ENCODE measurements at places on chromosomes 16 and 17.

- no peak for DNase-seq
These were observed 272.7 kb upstream of the PMFBP1 start for GRCh38 chr16:72444696-72445095.

- no peak for DNase-seq
These were observed 45.7 kb downstream of the TMEM186 start for GRCh38 chr16:8751481-8752311.

- no peak for DNase-seq
These were observed 25.3 kb downstream of the SPACA3 start for GRCh38 chr17:33016920-33017319.

DNA sequence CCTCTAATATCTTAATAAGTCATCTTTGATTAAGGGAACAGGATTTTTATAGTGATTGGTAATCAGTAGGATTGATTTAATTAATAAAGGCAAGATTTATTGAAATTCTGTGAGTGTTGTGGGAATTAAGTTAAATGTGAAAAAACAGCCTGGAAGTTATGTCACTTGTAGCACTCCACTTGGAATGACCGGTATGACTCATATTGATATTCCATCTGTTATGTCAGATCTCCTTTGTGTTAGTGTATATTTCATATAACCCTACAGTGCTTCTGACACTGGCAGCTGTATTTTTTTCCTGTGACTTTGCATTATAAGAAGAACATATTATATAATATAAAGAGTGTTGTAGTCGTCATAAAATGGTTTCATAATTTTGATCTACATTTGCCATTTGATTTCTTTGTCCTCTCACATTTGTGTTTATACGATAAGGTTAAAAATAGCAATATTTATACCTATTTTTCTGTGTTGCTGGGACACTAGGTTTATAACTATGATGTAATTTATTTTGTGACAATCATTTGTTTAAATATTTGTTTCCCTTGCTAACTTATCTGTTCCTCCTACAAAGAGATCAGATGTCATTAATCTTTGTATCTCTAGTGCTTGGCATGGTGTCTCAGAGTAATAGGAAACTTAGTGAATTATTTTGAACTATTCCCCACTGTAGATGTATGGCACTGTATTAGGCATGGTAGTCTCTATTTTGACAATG, 249.0 kb downstream of the BCAS3 start:
- DNase-seq, result no peak

DNA sequence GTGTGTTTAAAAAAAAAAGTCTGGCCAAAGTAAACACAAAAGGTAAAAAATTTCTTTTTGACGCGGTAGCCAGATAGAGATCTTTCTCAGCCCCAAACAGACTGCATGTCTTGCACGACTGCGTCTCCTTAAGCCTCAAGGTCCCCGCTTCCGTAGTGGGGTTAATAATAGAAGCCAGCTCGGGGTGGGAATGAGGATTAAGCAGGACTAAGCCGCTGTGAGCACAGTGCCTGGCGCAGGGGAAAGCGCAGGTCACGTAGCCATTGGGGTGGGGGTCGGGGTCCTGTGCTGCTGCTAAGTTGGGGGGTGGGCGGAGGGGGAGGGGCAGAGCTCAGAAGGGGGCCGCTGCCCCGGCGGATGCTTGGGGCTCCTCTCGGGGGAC, 521 bp downstream of the GGA2 start:
- no peak for DNase-seq

- DNase-seq, result no peak
These were observed 113.8 kb downstream of the ABCC12 start for GRCh38 chr16:48041981-48042421.

GRCh38 chr17:7144213-7144612, 29.6 kb upstream of the ASGR2 start:
- DNase-seq, result no peak

DNA sequence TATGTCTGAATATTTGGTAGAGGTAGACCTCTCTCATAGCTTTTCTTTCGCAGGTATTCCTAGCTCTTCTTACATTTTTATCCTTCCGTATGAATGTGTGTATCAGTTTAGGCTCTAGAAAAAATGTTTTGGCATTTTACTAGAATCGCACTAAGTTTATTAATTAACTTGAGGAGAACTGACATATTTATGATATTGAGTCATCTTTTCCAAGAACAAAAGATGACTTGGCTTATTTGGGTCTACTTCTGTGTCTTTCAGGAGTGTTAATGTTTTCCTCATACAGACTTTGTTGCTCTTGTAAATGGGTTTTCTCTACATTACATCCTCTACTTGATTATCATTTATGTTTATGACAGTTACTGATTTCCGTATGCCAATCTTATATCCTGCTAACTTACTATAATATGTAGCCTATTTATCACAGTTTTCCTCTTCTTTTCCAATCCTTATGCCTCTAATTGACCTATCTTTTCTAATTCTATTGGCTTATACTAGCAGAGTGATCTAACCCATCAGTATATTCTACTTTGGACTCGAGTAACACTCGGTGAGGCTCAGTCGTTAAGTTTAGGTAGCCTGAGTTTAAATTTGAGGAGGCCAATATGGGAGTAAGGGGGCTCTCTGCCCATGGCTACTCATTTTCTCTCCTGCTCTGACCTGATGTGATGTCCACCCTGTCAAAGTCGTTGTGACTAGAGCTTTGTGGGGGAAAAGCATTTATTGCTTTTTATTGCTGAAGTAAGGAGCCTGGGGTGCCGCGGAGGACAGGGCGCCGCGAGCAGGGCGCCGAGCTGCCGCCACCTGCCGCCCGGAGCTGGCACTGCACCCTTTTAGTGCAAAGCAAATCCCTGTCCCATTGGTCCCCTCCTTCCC, 20.0 kb downstream of the ST6GALNAC1 start:
- peak; percentile 82 for DNase-seq

GRCh38 chr16:84614073-84614459, 3.8 kb downstream of the COTL1 start:
- no peak for DNase-seq

DNA sequence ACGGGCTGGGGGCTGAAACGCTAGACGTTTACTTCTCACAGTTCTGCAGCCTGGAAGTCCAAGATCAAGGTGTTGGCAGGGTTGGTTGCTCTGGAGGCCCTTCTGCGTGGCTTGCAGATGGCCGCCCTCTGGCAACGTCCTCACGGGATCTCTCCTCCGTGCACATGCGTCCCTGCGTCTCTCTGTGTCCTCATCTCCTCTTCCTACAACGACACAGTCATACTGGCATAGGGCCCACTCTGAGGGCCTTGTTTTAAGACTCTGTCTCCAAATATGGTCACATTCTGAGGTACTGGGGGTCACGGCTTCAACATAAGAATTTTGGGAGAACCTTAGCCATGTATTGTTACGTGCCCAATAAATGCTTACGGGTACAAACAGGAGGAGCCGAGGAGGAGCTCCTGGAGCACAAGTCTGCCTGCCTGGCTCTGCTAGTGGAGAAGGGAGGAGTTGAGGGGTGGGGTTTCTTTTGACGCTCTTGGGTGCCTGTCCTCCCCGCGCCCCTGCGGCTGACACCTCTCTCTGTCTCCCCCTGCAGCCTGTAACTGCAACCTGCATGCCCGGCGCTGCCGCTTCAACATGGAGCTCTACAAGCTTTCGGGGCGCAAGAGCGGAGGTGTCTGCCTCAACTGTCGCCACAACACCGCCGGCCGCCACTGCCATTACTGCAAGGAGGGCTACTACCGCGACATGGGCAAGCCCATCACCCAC, 141.1 kb downstream of the NTN1 start:
- no peak for DNase-seq

GRCh38 chr17:42459801-42460281, 1.2 kb downstream of the ATP6V0A1 start:
- no peak for DNase-seq

Measured in left forelimb (tissue), 1 donor.